CD4-positive, alpha-beta memory T cell (primary cell): ENCODE measurements at places on chromosomes 12 and 14. TPM values are rescaled to one million over a fixed set of nuclear protein-coding genes. Genes with fewer than 3 reads are reported as not detected.

Gene BTBD6
- total RNA-seq, result 56.7 TPM

Gene WIF1
- not detected for total RNA-seq

Gene ARHGAP9
- total RNA-seq, result 278 TPM

DNA sequence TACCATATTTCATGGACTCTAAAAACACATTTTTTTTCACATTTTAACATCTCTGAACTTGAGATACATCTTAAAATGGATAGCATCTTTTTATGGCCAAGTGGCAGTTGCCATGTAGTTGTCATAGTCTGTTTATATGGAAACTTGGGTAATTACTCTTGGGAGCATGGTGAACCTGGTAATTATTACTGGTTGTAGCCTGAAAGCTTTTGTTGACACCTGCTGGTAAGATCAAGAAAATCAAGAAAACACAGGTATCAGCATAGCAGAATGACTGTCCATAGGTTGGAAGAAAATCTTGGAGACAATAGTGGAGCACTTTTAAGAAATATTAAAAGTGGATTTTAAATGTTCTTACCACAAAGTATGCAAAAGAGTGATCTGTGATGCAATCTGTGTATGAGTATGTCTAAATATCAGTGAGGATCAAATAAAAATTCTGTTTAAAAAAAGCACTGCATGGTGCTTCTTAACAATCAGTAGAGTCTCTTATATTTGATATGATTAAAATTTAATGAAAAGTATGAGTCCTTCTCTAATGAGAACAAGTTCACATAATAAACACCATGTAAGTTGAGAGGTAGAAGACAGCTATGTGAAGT is 44.2 kb downstream of the TTC8 start:
- peak; percentile 5 for DNase-seq

Gene TRIM9
- total RNA-seq, result 0.44 TPM

Gene TBX5
- total RNA-seq, result not detected
